ENCODE measurements at places on chromosomes 11 and 22. TPM values are rescaled to one million over a fixed set of nuclear protein-coding genes. Genes with fewer than 3 reads are reported as not detected.

NDUFS8 gene
- 109 TPM for total RNA-seq

DNA sequence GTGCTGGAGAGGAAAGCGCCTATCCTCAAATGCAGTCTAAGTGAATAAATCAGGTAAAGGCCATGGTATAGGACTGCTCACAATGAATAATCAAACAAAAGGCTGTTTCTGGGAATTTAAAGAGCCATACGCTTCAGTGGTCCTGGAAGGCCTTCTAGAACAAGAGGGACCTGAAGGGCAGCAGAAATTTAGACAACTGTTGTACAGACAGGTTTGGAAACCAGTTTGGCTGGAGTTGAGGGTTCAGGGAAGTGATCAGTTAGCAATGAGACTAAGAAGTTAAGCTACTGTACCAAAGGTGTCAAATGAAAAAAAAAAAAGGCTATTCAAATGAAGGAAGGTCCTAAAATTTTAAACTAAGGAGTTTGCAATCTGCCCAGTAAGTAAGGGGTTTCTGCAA, 56.6 kb upstream of the SCUBE2 start:
- no peak for DNase-seq

- DNase-seq = no peak
Measured at GRCh38 chr11:83285151-83285770, 906 bp downstream of the CCDC90B start.

OVOL1 gene
- 0.27 TPM for total RNA-seq

- DNase-seq = no peak
Measured at GRCh38 chr11:70556884-70557741, 158.8 kb downstream of the CTTN start.

DNA sequence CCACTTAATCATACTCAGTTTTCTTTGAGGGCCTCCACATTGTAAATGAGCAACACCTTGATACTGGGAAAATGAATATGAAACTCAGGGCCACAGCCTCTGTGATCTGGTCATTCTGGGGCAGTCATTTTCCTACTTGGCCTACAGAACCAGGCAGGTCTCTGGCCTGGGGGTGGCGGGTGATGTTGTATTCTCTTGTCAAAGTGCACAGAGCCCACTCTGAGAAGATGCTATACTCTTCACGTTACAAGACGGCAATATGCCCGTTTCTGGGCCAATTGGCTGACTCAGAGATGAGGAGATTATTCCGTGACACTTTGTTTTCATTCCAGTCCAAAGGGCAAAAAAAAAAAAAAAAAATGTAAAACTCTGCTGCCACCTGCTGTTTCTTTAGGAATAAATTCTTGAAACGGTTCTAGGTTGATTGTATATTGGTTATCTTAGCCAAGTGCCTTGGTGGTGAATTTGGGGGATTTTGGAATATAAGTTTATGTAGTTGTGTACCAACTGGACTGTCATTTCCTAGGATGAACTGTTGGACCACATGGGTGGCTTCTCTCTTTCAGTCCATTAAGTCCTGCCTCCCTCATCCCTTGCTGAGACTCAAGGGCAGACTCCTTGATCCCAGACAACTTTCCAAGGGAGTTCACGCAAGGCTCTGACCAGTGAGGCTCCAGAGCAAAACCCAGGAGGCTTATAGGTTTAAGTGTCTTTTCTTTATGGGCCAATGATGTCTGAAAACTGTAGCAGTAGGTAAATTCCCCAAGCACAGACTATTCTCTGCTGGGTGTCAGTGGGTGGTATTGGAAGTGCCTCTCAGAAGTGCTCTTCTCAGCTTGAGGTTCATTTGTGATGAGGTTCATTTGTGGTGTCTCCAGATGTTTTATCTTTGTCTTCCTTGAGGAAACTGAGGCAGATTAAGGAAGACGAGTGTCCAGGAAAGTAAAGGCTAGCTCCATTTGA, 18.2 kb downstream of the ADM start:
- DNase-seq = peak; percentile 90

DNA sequence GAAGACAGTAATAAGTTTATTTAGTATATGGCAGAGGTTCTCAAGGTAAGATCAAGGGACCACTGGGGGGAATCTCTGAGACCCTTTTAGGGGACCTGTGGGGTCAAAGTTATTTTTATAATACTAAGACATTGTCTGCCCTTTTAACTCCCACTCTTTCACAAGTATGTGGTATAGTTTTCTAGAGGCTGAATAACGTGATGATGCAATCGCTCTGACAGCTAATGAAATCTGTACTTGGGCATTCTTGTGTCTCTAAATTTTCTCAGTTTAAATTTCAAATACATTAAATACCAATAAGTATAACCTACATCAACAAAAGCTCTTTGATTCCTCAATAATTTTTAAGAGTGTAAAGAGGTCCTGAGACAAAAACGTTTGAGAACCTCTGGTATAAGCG, 147.9 kb downstream of the ATG16L2 start:
- no peak for DNase-seq

GRCh38 chr11:459511-460220, 9.6 kb downstream of the PTDSS2 start:
- DNase-seq = no peak

GRCh38 chr11:45180179-45180847, 33.9 kb downstream of the PRDM11 start:
- DNase-seq = peak; percentile 45

DNA sequence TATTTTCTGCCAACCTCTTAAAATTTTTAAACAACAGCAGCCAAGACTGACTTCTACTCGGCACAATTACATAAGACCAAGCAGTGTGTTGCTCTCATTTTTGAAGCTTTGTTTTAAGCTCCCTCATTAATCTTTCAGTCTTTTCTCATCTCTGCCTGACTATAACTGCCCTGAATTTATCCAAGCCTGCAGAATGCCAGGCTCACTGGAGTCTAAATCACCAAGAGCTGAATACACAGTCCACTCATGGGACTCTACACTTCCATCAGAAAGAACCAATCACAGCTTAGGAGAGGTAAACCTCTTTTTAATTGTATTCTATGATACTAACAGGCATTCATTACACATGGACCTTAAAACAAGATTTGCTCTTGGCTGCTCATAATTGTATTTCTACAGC, 178.7 kb downstream of the CADM1 start:
- no peak for DNase-seq

DNA sequence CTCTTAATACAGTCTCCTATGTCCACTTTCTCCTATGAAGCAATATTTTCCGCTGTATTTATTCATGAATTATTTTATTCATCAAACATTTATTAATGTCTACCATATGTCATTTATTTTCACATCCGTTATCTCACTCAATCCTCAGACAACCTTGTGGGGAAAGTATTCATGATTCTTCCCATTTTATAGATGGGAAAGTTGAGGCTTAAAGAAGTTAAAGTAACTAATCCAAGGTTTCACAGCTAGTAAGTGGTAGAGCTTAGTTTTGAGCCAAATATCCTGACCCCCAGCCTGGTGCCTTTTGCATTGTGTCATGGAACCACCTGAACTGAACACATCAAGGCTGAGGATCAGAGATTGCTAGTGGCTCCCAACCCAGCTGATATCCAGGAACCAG, 66.6 kb downstream of the ISX start:
- no peak for DNase-seq

GRCh38 chr11:44136176-44136945, 40.9 kb downstream of the EXT2 start:
- DNase-seq = no peak

DNA sequence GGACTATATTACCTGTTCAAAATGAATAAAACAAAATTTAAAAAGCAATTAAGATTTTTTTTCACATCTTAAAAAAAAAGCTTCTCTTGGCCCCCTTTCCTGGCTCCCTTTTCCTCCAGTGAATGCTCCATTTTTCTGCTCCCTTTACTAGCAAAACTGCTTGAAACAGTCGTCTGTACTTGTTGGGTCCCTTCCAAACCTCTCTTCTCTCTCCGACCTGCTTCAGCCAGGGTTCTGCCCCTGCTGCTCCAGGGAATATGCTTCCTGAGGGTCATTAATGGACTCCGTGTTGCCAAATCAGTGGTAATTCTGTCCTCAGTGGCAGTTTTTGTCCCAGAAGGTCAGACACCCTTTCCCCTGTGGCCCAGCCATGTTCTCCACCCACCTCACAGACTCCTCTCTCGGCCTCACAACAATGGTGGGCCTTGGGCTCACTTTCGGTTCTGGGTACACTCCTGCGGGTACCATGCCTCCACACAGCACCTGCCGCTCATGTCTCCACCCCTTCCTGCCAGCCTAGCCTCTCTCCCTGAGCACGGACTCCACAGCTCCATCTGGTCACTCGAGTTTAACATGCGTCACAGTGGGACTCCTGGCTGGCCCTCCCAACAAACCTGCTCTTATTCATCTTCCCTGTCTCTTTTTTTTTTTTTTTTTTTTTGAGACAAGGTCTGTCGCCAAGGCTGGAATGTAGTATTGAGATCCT, 7.8 kb upstream of the POLR3H start:
- DNase-seq = no peak

GRCh38 chr11:104124979-104125378, 39.0 kb downstream of the PDGFD start:
- DNase-seq = no peak

DTX4 gene
- 0.54 TPM for total RNA-seq

- peak; percentile 52 for DNase-seq
Measured at GRCh38 chr11:68632802-68633201, 51.5 kb upstream of the GAL start.

DNA sequence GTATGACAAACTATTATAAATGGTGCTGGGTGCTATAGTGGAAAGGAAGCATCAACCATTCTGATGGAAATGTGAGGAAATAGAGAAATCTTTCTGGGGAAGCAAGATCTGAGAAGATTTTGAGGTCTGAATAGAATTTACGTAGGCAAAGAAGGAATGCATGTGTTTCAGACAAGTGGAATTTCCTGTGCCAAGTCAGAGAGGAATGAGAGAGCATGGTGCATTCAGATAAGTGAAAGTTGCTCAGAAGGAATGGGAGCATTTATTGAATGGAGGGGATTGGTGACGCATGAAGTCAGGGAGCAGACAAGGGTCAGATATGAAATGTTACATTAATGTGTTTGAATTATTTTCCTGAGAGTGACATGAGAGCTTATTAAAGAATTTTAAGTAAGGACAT, 725.5 kb downstream of the METTL15 start:
- no peak for DNase-seq

GRCh38 chr22:32964411-32965057, 93.6 kb downstream of the SYN3 start:
- no peak for DNase-seq

DNA sequence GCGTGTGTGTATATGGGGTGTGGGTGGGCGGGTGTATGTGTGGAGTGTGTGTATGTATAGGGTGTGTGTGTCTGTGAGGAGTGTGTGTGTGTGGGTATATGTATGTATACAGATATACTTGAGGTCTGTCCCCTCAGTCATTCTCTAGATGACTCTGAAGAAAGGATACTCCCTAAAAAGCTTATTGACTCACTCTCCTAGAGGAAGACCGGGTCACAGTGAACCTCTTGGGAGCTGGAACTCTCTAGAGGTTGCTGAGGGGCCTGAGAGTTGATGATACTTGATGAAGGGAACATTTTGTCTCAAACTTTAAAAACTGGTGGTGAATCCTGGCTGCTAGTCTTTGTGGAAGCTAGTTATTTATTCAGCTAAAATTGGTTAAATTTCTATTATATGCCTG, 15.1 kb downstream of the STX3 start:
- no peak for DNase-seq

DMC1 gene
- 2.2 TPM for total RNA-seq

PLEKHA7 gene
- 2.7 TPM for total RNA-seq

MFRP gene
- not detected for total RNA-seq

SLC22A6 gene
- not detected for total RNA-seq

ARHGAP1 gene
- 50.4 TPM for total RNA-seq

FREY1 gene
- total RNA-seq = 5.7 TPM

DNA sequence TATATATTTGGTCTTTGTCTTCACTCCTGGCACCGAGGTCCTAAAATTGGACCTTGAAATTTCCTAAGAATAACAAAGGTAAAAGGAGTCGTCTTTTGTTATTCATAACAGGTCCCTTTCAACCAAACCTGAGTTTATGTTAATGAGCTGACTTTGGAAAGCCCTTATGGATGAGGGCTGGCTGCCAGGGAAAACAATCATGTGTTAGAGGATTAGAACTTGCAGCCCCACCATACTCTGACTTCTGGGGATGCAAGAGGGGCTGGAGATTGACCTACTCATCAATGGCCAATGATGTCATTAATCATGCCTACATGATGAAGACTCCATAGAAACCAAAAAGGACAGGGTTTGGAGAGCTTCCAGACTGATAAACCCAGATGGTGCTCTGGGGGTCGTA, 118.9 kb downstream of the MRTFA start:
- no peak for DNase-seq
